Right renal cortex interstitium (tissue), 3 donors: ENCODE measurements at places on chromosomes 3 and 15.

- DNase-seq = peak; percentile 16
Measured at GRCh38 chr15:68055224-68055705, 1.1 kb downstream of the PIAS1 start.

GRCh38 chr3:31188112-31188511 lies 293.7 kb upstream of the GADL1 start:
- DNase-seq = no peak

- no peak for DNase-seq
Measured at GRCh38 chr15:90489944-90490343, 39.8 kb upstream of the CRTC3 start.

DNA sequence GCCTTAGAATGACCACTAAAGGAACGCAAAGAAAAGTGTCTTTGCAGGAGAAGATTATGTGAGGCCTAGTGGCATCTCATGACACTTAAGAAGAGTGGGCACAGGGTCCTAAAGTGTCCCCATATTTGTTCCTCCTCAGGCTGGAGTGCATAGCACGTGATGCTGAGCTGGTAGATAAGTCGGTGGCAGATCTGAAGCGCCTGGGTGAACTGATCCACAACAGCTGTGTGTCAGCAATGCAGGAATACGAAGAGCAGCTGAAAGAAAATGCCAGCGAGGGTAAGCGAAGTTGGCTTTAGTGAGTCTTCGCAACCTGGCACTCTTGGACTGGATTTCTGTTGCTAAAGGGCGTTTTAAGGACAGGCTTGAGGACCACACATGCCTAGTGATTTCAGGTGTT lies 92.6 kb downstream of the CHD2 start:
- DNase-seq = no peak

- DNase-seq = no peak
Measured at GRCh38 chr3:130692455-130692854, 54.2 kb downstream of the PIK3R4 start.

- DNase-seq = no peak
Measured at GRCh38 chr3:53009826-53010539, 35.9 kb downstream of the SFMBT1 start.

- no peak for DNase-seq
Measured at GRCh38 chr3:11085093-11085840, 69.0 kb upstream of the HRH1 start.

- DNase-seq = no peak
Measured at GRCh38 chr3:52238193-52238760, 681 bp downstream of the TWF2 start.

GRCh38 chr15:74378848-74379247 lies 11.4 kb upstream of the CYP11A1 start:
- DNase-seq = no peak

DNA sequence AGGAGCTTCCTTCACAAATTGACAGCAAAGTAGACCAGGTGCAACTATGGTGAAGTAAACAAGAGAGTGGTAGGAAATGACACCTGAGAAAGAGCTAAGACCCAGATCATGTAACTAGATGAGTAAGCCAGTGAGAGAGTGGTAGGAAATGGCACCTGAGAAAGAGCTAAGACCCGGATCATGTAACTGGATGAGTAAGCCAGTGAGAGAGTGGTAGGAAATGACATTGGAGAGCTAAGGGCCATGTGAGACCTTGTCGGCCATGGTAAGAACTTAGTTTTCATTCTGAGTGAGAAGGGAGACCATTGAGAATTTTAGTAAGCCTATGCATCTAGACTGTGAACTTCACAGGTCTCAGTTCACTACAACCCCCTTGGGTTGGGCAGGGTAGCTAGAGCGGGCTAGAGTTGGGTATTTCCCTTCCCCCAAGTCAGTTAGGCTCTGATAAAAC lies 5.4 kb upstream of the SENP7 start:
- DNase-seq = no peak

GRCh38 chr3:30418443-30418842 lies 188.0 kb upstream of the TGFBR2 start:
- DNase-seq = no peak

- DNase-seq = no peak
Measured at GRCh38 chr3:38154625-38155255, 10.6 kb upstream of the OXSR1 start.

DNA sequence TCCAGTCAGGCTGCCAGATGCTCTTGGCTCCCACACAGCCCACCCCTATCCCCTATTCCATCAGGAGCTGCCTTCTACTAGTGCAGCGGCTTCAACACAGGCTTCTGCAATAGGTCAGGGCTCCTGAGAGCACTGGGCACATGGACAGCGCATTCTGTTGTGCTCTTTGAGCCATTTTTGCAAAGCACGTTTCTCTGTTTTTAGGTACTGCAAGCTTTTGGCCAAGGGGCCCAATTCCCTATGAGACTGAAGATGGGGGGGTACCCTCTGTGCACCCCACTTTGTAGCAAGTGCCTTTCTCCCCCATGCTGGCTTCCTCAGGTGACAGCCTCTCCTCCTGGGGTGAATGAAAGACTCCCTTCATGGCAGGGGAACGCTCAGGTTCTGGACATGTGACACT lies 31.2 kb downstream of the CHDH start:
- DNase-seq = no peak

- no peak for DNase-seq
Measured at GRCh38 chr15:29826908-29827820, 4.9 kb upstream of the TJP1 start.

GRCh38 chr3:100641471-100642032 lies 32.2 kb downstream of the ADGRG7 start:
- no peak for DNase-seq

DNA sequence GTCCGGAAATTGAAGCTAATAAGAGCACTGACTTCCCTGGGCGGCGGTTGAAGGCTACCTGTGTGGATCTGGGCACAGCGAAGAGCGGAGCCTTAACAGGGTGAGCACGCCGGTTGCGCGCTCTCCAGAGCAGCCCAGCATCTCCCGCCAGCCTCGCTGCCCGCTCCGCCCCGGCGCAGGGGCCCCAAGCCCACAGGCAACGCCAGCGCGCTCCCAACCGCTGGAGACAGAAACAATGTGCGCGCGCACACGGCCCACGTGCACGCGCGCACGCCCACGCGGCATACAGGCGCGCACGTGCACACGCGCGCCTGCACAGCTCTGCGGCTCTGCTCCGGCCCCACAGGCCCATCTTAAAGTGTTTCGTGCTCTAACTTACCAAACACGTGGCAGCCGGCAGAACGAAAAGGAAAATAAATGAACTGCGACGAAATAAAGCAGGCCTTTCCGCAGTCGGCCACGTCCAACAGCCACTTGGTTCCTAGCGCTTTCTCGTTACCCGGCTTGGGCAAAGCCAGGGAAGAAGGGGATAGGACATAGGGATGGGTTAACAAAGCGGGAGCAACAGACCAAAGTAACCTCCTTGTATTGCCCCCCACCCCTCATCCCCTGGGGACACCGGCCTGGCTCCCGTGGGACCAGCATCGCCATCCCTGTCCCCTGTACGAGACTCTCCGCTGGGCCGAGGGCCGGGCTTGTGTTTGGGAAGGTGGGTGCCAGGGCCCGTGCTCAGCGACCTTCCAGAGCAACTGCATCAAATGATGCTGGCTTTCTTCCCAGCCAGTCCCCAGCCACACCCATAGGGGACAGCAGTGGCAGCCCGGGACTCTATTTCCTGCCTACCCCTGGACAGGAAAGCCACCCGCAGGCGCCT lies 203.7 kb downstream of the ABHD5 start:
- peak; percentile 53 for DNase-seq

DNA sequence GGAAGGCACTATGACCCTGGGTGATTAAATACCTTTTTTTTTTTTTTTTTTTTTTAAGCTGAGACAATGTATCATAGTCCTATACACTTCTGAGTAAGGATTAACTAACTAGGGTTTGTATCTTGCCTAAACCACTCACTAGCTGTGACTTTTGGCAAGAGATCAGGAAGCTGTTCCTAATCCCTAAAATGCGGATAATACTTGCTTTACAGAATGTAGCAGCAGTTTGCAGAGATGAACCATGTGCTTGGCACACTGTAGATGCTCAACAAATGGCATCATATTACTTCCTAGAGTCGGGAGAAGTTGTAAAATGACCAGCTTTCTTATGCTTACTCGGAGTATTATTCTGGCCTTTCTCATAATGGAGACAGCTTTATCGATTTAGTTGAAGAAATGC lies 25.6 kb upstream of the PYGO1 start:
- no peak for DNase-seq
